ENCODE measurements at places on chromosomes 2 and 18.
A peak's percentile ranks its signal among the peaks of the same experiment; 100 is the strongest.

GRCh38 chr2:211931314-211931713 lies 607.3 kb downstream of the ERBB4 start:
- DNase-seq, result no peak

DNA sequence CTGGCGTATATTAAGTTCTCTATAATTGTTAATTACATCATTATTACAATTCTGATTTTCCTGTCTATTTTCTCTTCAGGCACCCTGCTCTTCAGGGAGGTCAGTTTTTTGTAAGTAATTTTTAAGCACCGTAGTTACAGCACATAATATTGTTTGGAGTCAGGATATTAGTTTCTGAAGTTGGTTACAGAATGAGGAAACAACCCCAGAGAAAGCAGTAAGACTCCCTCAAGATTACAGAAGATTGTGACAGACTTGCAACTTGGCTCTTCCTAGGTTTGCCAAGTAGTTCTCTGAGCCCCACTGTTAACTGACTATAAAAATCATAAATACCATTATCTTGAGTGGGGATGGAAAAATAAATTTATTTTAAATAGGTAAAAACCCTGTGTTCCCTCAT lies 921 bp downstream of the RPE start:
- DNase-seq, result no peak

- DNase-seq, result no peak
Observed at GRCh38 chr2:50720697-50721315, 311.1 kb downstream of the NRXN1 start.

GRCh38 chr2:130896813-130897212 lies 60.1 kb downstream of the ARHGEF4 start:
- no peak for DNase-seq

GRCh38 chr2:22596306-22596705 lies 788.7 kb upstream of the KLHL29 start:
- no peak for DNase-seq

- no peak for DNase-seq
Observed at GRCh38 chr2:73343992-73344391, 41.6 kb upstream of the ALMS1 start.

GRCh38 chr2:223999862-224000261 lies 39.2 kb downstream of the SERPINE2 start:
- no peak for DNase-seq

DNA sequence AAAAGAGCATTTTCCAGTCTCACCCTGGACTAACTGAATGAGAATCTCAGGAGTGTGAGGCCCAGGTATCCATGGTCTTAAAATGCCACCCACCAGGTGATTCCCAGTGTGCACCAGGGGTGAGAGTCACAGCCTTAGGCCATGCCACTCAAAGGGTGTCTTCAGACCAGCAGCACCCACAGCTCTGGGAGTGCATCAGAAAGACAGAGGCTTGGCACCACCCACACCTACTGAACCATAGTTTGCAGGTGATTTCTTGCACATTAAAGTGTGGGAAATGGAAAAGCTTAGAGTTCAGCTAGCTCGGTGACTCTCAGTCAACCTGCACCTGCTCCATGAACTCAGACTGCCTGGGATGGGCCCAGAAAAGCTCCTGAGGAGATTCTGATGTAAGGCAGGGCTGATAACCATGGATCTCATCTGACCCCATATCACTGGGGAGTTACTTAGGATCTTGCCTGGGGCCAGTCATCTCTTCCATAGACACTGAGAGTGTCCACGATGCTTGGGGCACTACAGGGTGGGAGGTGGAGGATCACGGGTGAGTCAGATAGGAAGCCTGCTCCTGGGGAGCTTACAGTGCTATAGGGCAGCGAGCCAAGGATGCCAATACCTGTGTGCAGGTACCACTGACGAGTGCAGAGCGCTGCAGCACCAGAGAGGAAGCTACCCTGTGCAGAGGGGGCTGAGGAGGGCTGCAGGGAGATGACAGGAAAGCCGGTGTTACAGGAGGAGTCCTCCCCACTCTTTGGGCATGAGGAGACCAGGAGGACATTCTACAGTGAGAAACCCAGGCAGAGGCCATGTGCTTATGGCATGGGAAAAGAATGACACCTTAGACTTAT lies 4.6 kb downstream of the IL37 start:
- DNase-seq, result no peak

DNA sequence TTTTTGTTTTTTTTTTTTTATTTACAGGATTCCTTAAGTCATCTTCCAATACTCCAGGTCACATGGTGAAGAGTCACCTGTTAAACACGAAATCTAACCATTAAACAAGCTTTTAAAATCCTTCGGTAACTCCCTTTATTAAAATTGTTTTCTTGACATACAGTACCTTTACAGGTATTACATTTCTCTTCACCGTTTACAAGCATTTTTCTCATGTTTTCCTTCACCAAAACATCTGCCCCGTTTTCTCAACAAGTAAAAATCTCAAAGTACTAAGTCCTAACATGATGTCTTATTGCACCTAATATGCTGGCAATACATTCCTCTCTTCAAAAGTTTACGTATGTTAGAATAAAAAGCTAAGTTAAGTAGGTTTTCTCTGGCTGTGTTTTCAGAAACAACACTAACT lies 1.1 kb downstream of the PUM2 start:
- no peak for DNase-seq

DNA sequence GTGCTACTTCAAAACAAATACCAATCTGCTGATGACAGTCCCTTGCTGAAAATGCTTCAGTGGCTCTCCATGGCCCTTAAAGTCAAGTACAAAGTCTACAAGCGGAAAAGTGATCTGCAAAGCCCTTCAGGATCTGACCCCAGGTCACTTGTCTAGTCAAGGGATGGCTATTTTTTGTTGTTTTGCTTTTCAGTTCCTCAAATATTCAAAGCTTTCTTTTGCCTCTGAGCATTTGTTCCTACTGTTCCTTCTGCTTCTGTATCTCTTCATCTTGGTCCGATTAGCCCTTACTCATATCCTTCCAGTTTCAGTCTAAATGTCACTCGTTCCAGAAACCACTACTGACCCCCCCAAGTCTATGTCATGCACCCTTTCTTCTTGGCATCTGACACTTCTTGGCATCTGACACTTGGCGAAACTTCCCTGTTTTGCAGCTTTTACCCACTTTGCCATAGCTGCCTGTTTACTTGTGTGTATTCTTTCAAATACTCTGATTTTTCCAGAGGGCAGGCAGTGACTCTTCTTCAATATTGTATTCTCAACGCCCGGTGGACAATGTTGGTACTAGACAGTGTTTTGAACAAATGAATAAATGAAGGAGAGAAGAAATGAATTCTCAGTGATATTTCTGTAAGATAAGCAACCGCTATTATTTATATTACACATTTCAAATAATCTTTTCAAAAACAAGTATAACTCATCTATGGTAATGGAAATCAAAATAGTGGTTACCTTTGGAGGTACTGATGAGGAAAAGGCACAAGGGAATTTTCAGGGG lies 175.9 kb upstream of the FN1 start:
- DNase-seq, result no peak

- no peak for DNase-seq
Observed at GRCh38 chr2:238785528-238785860, 62.4 kb upstream of the TWIST2 start.

- no peak for DNase-seq
Observed at GRCh38 chr18:22314001-22314400, 103.7 kb downstream of the CTAGE1 start.

DNA sequence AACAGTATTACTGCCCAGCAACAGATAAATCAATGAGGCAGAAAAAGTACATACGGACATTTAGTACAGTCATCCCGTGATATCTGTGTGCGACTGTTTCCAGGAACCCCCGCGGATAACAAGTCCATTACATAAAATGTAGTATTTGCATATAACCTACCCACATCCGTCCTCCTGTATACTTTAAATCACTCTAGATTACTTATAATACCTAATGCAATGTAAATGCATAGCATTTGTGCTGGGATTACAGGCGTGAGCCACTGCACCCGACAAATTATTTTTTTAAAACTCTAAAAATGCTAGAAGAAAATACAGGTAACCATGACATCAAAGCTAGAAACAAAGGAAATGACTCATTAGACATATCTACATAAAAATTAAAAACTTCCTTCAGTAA lies 91.6 kb downstream of the FAM161A start:
- DNase-seq, result no peak

- DNase-seq, result no peak
Observed at GRCh38 chr18:49017813-49018553, 67.2 kb upstream of the SMAD7 start.

DNA sequence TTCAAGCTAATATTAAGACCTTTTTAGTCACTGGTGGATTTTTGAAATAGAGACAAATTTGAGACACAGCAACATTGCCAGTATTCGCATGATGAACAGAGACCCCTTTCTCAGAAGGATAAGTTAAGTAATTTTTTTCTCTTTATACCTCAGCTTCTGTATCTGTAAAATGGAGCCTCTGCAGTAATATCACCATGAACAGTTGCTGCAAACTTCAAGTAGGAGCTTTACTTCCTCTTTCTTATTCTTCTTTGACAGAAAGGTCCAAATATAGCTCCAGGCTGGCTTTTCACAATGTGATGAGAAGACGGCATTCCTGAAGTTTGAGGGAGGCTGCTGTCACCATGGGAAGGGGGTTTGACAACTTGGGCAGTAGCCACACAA lies 158.7 kb downstream of the TDRD15 start:
- no peak for DNase-seq

GRCh38 chr2:106961328-106961727 lies 75.4 kb upstream of the ST6GAL2 start:
- DNase-seq, result no peak

DNA sequence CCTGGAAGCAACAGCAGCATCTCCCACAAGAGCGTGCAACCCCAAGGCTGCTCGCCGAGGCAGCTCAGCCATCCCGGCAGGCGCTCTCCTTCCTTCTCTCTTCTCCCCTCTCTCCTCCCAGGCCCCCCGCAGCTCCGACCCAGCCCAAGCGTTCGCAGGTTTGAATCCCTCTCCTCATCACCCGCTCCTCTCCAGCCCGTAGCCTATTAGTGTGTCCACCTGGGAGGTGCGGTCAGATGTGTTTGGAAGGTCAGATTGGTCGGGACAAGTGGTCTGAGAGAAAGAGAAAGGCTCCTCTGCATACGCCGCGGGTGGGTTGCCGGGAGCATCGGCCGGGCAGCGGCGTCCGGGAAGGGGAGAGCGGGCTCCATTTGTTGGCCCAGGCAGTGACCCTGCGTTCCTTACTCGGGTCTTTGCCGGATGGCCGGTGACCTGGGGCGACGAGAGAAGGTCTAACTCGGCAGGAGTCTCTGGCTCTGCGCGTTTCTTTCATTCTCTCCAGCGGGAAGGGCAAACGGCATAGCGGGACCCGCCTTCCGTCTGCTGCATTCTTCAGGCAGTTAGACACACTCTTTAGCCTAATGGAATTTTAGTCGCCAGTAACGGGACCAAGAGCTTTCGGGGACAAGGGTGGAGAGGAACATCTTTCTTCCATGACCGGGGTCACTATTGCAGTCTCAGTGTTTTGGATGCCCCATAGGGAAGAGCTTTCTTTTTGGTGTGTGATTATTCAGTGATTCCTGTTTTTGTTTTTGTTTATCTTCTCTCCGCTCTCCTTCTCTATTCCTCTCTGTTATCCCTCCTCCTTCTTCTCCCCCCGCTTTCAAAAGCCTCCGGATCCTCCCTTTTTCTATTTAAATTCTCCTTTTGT lies 1.1 kb upstream of the TMEFF2 start:
- DNase-seq, result peak; percentile 13

- DNase-seq, result no peak
Observed at GRCh38 chr2:10410001-10410822, 37.9 kb downstream of the ODC1 start.

DNA sequence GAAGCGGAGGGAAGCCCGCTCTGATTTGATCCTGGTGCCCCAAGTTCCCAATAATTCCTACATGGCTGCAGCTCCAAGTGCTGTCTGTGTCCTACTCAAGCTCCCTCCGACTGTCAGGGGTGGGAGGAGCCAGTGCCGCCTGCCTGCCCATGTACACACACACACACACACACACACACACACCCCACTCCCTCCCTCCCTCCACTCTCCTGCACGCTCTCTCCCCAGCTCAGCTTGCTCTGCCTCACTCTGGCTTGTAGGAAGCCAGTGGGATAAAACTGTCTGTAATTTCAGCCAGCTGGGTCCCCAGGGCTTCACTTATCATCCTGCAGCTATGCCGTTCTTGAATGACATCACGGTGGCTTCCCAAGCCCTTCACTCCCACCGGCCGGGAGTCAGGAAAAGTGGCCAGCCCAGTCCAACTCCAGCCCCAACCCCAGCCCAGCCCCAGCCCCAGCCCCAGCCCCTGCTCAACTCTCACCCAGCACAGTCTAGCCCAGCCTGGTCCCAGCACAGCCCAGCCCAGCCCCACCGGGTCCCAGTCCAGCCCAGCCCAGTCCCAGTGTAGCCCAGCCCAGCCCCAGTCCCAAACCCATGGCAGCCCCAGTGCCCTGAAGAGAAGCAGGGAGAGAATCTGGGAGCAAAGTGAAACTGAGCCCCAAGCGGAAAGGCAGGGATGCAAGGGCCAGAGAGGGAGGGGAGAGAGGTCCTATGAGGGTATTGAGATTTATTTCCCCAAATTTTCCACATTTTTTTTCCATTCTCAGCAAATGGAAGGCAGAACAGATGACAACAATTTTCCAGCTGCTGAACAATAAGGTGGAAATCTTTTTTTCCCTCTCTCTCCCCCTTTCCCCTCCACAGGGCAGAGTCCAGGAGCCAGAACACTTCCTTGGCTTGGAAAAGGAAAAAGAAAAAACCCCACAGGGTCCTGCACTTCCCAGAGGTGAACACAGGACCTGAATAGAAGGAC lies 144.0 kb downstream of the TNS1 start:
- DNase-seq, result peak; percentile 89

DNA sequence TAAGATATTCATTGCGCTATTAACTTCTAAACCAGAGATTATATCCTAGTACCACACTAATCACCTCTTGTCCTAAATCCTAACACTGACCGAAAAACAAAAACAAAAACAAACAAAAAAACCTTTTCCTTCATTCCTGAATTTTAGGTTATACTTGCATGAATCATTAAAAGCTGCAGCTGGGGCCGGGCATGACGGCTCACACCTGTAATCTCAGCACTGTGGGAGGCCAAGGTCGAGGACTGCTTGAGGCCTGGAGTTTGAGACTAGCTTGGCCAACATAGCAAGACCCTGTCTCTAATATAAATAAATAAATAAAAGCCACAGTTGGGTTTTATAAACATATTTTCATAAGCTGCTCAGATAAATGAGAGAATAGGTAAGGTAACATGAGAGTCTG lies 60.0 kb downstream of the GDF7 start:
- no peak for DNase-seq

DNA sequence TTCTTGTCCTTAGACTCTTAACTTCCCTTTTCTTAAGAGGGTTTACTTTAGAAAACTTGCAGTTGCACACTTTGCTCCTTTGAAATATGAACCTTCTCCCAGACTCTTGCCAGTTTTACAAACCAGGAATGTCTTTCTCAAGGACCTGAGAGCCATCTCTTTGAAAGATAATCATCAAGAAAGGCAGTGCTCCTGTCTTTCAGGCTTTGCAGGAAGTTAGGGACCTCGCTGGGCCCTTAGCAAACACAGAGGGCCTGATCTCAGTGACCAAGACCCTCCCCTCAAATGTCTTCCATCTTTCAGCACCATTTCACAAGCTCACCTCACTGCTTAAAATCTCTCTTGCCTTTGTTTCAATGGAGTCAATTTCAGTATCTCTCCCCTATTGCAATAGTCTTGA lies 32.0 kb upstream of the NYAP2 start:
- no peak for DNase-seq

GRCh38 chr2:4098137-4098536 lies 394.8 kb downstream of the DCDC2C start:
- no peak for DNase-seq

- DNase-seq, result peak; percentile 77
Observed at GRCh38 chr2:208175069-208175839, 11.9 kb upstream of the CRYGA start.

Data from ovary (tissue), 10 donors.